AG04449 (cell line): ENCODE measurements at places on chromosomes 6 and 20.

- DNase-seq: no peak
Observed at GRCh38 chr20:4226330-4227084, 211.1 kb upstream of the RNF24 start.

DNA sequence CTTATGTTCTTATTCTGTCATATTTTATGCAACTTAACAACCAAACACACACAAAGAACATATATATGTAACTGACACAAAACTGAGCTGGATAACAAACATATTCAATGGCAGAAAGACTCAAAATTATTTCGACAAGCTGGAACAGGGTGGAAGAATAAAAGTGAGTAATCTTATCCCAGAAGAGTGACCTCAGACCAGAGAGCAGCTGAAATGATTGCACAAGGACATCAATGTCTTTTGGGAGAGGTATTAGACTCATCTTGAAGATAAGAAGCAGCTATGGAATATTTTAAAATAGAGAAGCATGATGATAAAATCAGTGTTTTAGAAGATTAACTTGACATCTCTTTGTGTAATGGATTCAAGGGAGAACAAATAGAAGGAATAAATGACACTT is 191.6 kb upstream of the PRDM1 start:
- no peak for DNase-seq

DNA sequence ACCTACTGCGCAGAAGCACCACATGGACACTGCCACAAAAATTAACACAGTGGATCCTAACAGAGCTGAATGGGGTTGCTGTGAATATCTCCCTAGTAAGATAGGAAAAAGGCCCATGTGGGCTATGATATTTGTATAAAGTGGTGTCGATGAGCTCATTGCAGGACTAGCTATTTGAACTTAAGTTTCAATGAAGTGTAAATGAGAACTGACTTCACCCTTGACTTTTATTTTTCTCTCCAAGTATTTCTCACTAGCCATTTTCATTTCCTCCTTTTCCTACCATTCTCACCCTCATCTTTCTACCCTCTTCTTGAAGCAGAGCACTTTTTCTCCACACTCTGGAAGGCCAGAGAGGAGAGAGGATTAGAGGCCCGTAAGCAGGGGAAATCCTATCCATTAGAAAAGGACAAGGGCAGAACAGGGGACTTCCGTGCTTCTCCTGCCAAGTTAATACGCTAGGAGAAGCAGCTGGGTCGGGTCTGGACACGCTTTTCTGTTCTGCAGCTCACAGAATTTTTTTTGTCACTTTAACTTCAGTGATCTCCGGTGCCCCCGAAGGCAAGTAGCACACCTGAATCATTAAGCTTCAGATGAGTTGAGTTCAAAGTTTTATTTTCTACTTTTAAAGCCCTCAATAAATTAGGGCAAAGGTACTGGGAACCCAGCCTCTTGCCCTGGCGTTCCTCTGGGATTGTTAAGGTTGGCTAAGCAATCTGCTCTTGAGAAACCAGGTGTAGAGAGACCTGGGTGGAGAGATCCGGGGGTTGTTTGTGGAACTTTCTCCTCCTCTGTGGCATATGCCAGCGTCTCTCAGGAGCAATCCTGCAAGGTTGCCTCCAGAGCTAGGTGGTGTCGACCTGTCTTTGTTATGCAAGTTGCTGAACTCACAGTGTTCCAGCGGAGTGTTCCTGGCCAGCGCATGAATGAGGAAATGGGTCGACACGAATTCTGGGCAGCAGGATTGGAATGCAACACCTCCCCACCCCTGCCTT is 56.2 kb upstream of the ARID1B start:
- DNase-seq: no peak

DNA sequence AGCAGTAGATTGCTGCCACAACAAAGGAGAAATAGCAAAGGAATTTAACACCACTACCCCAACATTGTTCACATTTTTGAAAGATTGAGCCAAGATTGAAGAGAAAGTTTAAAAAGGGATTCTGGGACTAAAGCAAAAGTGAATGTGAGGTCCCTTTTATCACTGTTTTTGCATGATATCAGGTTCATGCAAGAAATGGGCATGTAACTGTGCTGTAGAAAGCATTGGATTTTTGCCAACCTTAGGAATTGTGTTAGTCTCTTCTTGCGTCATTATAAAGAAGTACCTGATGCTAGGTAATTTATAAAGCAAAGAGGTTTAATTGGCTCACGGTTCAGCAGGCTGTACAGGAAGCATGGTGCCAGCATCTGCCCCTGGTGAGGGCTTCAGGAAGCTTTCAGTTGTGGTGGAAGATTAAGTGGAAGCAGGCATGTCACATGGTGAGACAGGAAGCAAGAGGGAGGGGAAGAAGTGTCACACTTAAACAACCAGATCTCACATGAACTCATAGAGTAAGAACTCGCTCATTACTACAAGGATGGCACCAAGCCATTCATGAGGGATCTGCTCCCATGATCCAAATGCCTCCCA is 4.6 kb upstream of the GJB7 start:
- no peak for DNase-seq

GRCh38 chr6:133079901-133080300 is 161.3 kb upstream of the EYA4 start:
- no peak for DNase-seq

DNA sequence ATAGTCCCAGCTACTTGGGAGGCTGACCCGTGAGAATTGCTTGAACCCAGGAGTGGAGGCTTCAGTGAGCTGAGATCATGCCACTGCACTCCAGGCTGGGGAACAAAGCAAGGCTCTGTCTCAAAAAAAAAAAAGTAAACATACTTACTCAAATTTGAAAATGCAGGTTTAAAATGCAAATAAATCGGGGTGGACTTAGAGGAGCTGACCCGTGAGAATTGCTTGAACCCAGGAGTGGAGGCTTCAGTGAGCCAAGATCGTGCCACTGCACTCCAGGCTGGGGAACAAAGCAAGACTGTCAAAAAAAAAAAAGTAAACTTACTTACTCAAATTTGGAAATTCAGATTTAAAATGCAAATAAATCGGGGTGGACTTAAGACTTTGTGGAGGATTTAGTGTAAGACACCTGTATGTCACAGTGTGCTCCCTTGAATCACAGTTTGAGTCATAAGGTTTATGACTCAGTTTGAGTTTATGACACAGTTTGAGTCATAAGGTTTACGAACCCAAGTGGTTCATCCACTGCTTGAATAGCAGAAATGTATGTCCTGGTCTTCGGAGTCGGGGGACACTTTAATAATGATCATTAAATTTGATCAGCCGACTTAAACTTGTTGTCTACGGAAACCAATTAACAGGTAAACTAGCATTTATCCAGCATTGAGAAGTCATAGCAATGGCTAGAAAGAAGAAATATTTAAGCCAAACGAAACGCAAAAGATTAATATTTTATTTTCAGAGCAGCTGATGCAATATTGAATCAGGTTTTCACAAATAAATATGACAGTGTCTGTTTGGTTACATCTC is 6.8 kb upstream of the MRPS10 start:
- DNase-seq: no peak

DNA sequence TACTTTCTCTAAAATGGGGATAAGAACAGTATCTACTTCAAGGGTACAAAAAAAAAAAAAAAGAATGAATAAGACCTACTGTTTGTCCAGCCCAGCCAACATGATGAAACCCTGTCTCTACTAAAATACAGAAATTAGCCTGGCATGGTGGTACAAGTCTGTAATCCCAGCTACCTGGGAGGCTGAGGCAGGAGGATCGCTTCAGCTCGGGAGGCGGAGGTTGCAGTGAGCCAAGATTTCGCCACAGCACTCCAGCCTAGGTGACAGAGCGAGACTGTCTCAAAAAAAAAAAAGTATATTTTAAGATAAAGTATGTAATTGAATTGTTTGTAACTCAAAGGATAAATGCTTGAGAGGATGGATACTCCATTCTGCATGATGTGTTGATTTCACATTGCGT is 2.0 kb downstream of the BLTP3A start:
- DNase-seq: no peak

GRCh38 chr6:40957616-40958492 is 81.2 kb downstream of the UNC5CL start:
- DNase-seq: no peak

GRCh38 chr6:108766886-108767285 is 81.3 kb upstream of the ARMC2 start:
- DNase-seq: no peak

DNA sequence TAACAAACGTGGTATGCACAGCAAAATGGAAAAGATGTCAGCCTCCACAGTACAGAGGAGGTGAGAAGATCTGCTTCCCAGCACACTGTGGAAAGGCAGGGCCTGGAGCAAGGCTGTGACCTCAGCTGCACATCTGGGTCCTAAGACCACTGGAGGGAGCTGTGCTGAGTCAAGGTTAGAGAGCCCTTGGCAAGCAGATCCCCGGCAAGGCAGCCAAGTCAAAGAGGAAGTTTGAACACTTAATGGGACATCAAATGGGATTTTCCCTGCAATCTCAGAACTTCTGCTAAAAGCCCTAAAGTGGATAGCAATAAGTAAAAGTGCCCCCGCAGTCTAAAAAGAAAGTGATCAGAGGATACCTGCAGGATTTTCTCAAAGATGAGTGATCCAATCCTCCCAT is 39.5 kb downstream of the UNC5CL start:
- no peak for DNase-seq

GRCh38 chr6:43124481-43124880 is 46.6 kb upstream of the SRF start:
- DNase-seq: no peak

DNA sequence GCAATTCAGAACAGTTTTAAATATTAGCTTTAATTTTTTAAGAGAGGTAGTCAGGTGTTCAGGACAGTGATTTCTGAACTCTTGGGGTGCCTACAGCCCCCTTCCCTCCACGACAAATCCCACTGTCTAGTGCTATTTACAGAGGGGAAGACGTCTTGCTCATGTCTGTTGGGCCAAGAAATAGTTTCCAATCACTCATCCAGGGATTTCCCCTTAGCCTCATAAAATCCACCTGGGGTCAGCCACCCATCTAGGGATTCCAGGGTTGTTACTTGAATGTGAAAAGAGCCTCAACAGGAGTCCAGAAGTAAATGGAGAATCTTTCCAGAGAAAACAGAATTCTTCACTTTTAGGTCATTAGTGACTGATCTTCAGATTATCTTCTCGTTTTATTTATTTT is 37.0 kb downstream of the BICRAL start:
- no peak for DNase-seq

GRCh38 chr6:160321729-160322505 is 26.3 kb upstream of the SLC22A3 start:
- DNase-seq: no peak
